NCI-H1694 treated with DMSO at 0.1 percent for 48 hours (cell line): ENCODE measurements at places on chromosomes 16 and 17.

GRCh38 chr17:45006927-45007461 is 38.9 kb upstream of the C1QL1 start:
- peak; percentile 56 for DNase-seq

- no peak for DNase-seq
Observed at GRCh38 chr17:55898195-55898594, 147.3 kb downstream of the PCTP start.

DNA sequence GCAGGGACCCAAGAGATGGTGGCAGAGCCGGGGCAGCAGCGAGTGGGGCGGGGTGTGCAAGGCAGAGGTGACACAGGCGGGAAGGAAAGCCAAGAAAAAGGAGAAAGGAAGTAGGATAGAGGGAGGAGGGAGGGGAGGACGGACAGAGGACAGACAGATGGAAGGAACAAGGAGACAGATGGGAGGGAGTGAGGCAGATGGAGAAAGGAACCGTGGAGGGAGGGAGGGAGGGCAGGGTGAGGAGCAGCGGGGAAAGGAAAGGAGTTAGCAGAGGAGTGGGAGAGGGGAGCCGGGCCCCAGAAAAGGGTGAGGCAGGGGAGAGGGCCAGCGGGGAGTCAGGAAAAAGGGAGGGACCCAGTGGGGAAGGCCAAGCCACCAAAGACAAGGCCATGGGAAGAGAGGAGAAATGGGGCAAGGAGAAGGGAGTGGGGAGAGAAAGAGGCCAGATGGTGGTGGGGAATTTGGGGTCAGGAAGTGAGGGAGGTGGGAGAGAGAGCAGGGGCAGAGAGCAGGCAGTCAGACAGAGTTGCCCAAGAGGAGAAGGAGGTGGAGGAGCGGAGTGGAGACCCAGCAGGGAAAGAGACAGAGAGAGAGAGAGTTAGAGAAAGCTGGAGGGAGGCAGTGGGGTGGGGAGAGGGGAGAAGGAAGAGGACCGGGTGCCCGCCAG is 13.2 kb upstream of the ASGR1 start:
- DNase-seq = peak; percentile 66

DNA sequence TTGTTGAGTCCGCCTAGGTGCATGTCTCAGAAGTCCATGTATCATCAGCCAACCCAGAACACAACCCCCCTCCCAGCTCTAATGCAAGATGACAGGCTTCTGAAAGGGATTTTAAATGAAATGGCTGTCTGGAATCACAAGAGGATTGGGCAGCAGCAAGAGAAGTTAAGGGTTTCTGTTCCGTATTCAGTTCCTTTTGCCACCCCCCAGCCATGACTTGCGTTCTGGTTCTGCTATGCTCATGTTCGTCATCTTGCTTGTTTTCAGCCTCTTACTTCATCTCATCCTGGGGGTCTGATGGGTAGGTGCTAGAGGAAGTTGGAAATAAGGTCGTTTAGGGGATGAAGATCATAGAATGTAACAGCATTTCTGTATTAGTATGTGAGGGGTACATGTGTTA is 12.0 kb downstream of the MINK1 start:
- no peak for DNase-seq

GRCh38 chr17:49016775-49017463 is 19.7 kb downstream of the IGF2BP1 start:
- DNase-seq = no peak

- DNase-seq = no peak
Observed at GRCh38 chr17:65487161-65487560, 74.3 kb downstream of the AXIN2 start.

DNA sequence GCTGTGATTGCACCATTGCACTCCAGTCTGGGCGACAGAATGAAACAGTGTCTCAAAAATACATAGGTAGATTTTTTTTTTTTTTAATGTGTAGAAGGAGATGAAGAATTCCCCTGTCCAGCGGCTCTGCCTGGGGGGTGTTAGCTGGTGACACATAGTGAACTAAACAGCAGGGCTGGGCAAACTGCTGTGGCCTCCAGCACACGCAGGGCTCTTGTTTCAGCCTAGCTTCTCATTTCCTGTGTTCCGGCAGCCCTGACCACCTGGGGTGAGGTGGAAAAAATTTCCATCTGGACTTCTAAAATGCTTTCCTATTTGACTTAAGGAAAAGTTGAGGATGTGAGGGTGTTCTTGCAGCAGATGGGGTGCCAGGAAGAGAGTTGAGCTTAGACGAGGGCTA is 33.3 kb upstream of the RGS9 start:
- no peak for DNase-seq

DNA sequence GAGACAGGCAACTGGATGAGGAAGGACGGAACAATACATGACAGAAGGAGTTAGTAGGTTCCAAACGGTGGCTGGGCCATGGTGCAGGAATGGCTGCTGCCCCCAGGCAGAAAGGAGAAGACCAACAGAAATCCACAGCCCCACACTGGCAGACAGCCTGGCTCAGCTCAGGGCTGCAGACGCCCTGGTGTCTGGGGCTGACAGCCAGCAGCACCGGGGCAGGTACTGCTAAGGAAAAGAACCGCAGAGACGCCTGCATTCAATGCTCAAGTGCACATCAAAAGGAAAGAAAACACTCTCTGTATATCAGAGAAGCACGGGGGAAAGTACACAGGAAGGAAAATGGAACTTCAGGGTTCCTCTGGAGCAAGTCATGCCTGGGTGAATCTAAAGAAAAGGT is 53.4 kb downstream of the GAS7 start:
- no peak for DNase-seq

DNA sequence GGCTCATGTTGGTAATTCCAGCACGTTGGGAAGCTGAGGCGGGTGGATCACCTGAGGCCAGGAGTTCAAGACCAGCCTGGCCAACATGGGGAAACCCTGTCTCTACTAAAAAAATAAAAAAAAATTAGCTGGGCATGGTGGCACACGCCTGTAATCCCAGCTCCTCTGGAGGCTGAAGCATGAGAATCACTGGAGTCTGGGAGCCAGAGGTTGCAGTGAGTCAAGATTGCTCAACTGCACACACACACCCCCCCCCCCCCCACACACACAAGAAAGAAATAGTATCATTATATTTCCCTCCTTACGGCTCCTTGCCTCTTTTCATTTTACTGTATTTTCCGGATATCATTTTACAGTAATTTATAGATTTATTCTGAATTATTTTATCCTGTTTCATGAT is 963.1 kb upstream of the GOT2 start:
- no peak for DNase-seq

GRCh38 chr16:87306516-87306915 is 10.7 kb downstream of the C16orf95 start:
- DNase-seq = no peak

DNA sequence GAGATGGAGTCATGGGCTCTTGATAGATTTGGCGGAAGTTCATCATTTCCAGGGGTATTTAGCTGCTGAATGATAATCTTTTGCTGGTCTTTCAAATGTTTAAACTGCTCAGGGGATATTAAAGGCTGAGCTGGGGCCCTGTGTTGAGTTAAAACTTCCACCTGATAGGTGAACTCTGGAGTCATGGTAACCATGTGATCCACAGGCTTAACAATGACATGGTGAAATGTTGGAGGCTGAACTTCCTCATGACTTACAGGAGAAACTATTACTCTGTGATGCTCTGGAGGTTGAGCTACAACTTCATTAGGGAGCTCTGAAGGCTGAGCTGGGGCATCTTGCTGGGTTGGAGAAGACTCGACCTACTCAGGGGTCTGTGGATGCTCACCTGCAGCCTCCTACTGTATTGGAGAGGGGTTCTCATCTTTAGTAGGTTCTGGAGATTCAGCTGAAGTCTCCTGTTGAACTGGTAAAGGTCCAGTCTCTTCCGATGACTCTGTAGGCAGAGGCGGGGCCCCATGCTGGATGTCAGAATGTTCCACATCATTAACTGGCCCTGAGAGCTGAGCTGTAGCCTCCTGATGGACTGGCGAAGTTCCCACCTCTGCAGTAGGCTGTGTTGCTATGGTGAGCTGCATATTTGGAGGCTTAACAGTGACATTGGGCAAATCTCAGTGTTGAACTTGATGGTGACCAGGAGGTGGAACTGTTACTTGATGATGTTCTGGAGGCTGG is 24.2 kb downstream of the RDM1 start:
- DNase-seq = no peak

GRCh38 chr17:2994441-2994840 is 69.0 kb downstream of the OR1D5 start:
- DNase-seq = no peak

- no peak for DNase-seq
Observed at GRCh38 chr17:61294777-61295176, 104.9 kb upstream of the TBX2 start.

GRCh38 chr16:82368041-82368440 is 198.0 kb upstream of the MPHOSPH6 start:
- peak; percentile 1 for DNase-seq

- no peak for DNase-seq
Observed at GRCh38 chr17:20207262-20207985, 198.3 kb downstream of the SPECC1 start.

DNA sequence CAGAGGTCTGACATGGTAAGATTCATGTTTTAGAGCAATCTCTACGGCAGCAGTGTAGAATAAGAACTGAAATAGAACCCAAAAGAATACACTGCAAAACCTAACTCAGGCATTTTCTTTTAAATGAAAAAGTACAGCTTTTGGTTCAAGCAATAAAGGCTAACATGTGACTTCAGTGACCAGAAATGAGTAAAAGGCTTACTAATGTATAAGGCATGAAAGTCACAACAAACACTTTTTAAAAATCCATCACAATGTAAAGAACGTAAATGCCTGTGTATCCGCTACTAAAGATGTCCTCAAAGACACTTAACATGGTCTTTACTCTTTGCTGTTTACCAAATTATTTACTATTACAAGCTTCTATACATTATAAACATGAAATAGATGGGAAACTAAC is 16.6 kb downstream of the KIAA0753 start:
- no peak for DNase-seq

DNA sequence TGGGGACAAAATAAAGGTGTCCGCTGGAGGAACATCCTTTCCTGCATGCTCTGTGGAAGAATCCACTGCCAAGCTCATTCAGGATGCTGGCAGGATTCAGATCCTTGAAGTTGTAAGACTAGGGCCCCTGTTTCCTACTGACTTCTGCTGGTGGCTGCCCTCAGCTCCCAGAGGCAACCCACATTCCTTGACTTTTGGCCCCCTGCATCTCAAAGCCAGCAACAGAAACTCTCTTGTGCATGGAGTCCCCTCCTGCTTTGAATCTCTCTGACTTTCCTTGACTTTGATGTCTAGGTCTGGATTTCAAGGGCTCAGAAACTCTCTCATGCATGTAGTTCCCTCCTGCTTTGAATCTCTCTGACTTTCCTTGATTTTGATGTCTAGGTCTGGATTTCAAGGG is 461.5 kb downstream of the WWOX start:
- DNase-seq = no peak

DNA sequence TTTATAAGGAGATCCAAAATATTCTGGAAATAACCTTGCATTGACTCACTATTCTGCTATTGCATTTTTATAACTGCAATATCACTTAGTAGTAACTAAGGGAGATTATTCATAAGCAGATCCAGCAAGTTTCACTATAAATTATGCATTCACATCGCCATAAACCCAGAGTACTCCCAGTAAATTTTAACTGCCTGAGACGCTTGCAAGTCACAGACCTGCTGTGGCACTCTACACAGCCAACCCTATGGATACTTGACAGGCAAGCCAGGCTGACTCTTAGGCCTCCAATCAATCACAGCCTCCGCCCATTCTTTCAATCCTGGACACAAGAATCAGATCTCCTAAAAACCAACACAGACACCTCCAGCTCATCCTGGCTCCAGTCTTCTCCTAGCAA is 28.2 kb downstream of the USP31 start:
- DNase-seq = no peak
